ENCODE measurements at places on chromosomes 5 and 9.

DNA sequence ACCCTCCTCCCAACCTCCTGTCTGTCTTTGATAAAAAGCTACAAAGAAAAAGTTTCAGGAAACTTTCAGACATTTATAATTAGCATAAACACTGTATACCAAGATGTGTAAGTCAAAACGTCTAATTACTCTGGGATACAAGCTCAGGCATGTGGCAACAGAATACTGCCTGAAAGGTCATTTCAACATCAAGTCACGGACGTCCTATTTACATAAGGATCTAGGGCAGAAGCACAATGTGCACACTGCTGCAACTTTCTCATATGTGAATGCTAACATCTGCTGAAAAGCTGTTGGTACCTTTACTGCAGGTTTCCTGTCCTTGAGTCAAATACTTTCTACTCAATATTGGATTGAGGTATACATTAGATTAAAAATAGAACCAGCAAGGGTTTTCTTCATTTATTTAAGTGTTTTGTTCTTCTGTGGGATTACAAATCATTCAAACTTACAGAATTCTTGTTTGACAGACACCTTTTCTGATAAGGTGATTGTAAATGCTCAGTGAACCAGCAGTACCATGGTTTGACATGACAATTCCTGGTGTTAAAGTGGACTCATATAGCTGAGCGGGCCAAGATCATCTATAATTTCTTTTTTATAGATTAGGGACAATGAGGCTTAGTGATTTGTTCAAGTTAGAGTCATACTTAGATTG lies 36.8 kb downstream of the ELL2 start:
- DNase-seq = no peak

DNA sequence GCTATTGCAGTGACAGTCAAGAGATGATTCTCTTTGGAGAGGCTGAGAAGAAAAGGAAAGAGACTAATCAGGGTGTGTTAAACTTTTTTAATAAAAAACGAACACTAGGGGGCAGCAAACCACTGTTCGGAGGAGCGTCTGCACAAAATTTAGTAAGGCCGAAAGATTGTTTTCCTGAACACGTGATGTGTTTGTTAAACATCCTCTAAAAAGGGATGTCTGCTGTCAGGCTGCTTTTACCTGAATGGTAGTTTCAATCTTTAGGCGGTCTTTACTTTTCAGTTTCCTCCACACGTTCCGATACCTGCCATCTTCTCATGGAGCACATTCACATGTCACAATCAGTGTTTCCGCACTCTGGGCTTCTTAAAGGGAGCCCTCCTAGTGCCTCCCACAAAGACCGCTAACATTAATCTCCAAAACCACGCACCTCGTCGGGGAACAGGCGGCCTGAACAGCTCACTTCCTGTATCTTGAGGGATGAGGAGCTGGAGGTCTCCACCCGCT lies 125.2 kb downstream of the GPBP1 start:
- DNase-seq = peak; percentile 37

GRCh38 chr5:135433681-135434426 lies 13.3 kb downstream of the DCANP1 start:
- no peak for DNase-seq

DNA sequence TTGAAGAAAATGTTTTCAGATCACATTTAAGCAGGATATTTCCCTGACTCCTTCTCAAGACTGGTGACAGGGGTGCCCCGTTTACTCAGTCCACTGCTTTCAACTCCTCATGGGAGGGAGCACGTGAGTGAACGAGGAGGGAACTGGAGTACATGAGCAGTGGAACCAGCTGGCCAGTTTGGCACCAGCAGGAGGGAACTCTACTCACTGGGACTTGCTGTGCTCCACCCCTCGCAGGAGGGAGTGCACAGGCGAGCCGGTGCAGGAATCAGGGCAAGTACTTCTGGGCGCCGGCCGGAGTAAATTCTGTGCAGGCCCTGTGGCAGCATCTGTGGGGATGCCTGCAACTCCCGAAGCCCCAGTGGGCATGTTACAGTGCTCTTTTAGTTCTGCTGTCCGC lies 1941.1 kb upstream of the C9orf72 start:
- no peak for DNase-seq

DNA sequence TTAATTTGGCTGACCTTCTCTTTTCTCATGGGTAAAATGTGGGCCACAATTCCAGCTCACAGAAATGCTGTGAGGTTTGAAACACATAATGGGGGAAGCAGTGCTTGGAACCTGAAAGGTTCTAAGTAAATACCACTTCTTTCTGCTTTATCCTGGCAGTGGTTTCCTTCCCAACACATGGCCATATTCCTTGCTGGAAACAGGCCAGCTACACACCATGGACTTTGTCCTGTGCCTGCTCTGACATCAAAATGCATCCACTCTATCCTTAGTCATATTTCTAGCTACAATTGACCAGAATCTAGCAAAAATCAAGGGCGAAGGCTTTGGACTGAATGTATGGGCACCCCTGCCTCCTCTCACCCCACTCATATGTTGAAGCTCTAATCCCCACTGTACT lies 93.1 kb upstream of the TRPC7 start:
- DNase-seq = no peak

- DNase-seq = no peak
Measured at GRCh38 chr5:126138281-126138931, 284.8 kb upstream of the GRAMD2B start.

Measured in heart left ventricle (tissue), 16 donors.